ENCODE measurements at places on chromosomes 6 and 20.

- no peak for DNase-seq
Observed at GRCh38 chr6:23410439-23410838, 715.6 kb upstream of the NRSN1 start.

DNA sequence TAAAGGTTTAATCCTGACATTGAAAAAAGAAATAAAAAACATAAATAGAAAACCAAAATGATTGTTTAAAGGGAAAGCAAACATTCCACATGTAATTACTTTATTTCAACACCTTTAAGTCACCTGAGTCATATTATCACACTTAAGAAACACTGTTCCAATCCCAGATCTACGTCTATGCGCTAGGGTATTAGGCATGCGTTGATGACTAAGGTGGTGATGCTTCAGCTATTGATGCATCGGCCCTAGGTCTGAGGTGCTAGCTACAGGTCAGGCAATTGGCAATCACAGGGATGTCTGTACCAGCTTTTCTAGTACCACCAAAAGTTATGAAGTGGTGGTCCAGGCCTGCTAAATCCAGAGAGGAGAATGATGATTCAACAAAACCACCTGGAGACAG is 97.7 kb upstream of the BCLAF1 start:
- DNase-seq = no peak

DNA sequence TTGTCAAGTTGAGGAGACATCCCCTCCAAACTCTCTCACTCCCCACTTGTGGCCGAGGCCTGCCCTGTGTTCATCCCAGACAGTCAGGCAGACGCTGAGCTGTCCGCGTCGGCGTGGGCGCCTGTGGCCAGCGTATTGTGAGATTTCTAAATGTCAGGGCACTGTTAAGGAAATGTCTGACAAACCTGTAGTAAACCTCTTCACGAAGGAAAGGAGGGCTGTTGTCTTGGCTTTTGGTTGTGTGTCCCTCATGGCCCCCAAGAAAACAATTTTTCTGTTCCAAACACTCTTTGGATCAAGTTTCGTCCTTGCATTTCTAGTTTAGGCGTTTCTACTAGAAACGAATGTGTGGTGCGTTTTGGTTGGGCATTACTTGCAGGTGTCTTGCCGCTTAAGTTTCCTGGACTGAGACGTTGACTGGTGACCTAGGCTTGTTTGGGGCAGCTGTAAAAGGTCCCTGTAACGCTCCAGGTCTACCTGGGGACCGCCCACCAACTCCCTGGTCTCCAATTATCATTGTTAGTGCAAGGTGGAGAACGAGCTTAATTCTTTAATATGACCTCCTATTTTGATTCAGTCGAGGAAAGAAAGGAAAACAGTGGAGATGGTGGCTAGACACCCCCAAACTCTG is 8.7 kb upstream of the POU3F2 start:
- DNase-seq = no peak

DNA sequence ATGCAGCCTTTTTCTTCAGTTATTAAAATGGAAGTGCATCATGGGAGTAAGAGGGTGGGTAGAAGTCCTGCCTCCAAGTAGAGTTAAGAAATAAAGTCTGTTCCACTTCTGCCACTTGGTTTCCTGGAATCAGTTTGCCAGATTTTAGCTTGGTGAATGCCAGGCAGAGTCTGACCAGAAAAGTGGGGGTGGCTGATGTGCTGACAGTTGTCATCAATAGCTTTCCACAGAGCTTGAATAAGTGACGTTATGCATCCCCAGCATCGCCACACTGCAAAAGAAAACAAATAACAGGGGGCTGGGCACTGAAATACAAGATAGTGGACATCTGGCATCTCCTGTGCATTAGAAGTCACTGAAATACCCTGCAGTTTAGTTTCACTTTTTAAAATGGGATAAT is 30.8 kb upstream of the CEP162 start:
- DNase-seq = no peak

DNA sequence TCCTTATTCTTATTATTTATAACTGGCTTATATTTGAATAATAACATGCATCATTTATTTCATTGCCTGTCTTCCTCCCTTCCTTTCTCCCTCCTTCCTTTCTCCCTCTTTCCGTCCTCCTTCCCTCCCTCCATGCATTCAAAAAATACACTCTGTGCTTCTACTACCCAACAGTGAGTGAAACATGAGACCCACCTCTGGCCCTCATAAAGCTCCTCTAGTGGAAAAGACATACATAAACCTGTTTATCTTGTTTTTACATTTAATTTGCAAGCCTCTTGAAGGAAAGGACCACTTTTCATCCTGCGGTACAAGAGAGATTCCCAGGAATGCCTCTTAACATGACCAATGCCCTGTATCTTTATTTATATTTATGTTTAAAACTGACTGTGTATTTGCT is 21.8 kb upstream of the ISM1 start:
- no peak for DNase-seq

- DNase-seq = no peak
Observed at GRCh38 chr20:62306414-62307187, 3.8 kb downstream of the ADRM1 start.

- no peak for DNase-seq
Observed at GRCh38 chr20:51946586-51946985, 144.3 kb upstream of the SALL4 start.

DNA sequence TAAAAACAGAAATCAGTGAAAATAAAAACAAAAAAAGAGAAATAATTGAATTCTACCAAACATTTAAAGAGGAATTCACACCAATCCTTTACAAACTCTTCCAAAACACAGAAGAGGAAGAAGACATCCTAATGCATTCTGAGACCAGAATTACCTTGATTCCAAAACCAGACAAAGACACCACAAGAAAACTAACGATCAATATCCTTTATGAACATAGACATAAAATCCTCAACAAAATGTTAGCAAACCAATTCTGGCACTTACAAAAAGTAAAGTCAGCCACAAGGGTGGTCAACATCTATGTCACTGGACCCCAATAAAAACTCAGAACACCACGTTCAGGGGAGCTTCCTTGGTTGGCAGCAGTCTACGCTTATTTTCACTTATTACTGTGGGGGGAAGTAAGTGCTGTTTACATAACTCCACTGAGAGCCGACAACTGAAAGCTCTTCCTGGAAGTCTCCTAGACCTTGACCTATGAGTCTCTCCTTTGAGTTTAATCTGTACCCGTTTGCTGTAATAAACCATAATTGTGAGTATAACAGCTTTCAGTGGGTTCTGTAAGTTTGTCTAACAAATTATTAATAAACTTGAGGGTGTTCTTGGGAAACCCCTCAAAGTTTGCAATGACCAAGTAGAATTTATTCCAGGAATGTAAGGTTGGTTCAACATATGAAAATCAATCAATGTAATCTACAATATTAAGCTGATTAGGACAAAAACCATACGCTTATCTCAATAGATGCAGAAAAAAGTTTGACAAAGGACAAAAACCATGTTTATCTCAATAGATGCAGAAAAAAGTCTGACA is 24.5 kb downstream of the GZF1 start:
- DNase-seq = no peak

DNA sequence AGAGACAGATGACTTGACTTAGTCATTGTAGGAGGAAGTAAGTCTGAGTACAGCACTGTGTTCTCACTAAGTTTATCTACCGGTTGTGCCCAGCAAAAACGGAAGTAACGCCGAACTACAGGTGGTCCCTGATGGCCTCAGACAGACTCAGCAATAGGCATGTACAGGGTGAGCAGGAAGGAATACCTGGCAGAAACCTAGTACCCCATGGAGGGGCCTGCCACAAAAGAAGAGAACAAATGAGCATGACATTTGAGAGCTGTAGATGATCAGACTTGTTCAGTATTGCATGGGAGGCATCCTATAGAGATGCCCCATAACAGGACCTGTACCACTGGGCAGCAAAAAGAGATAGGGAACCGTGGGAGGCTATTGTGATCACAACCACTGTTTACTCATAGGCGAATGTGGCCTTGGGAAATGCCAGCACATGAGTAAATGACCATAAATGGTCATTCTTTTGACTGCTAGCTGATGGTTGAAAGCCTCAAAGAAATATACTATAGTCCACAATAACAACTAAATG is 106.4 kb upstream of the TAB2 start:
- DNase-seq = no peak

DNA sequence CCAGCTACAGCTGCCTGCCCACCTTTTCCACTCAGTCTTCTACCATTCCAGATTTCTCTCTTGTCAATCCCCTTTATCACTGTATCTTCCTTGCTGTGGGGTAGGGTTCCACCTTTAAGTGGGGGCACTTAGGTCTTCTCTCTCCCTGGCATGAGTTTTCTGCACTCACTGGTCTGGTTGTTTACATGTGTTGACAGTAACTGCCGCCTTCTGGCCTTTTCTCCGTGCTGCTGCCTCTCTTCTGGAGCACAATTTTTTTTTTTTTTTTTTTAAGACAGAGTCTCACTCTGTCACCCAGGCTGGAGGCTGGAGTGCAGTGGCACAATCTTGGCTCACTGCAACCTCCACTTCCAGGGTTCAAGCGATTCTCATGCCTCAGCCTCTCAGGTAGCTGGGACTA is 12.0 kb downstream of the RNF114 start:
- no peak for DNase-seq

DNA sequence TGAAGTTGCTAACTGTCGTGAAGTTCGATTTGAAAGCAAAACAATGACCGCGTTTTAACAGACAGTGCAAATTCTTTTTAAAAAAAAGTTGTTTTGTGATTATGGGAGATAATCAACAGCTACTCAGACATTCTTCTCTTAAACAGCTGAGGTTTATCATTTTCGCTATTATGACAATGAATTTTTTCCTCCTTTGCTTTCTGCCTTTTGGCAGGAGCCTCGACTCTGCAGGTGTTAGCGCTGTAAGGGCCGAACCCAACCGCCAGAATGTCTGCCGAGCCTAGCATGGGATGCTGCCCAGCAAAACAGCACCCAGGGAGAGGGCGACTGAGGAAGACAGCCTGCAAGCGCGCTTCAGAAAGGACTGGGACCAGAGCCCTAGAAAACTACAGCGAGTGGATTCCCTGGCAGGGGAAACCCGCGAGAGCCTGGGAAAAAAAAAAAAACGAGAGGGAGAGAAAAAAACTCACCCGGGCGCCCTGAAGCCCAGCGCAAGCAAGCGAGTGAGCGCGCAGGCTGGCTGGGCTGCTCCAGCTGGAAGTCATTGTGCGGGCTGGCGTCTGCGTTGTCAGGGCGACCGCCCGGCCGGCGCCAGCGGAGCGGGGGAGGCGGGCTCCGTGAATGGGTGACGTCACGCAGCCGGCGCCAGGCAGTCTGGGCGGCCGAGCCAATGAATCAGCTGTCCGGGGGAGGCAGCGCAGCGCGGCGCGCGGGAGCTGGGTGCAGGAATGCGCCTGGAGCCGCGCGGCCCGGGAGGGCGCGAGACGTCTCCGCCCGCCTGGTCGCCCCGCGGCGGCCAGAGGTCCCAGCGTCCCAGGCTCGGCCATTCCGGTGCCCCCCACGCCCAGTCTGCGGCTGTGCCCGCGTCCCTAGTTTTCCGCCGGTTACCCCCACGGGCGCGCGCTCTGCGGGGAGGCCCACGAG is 32.7 kb upstream of the ID4 start:
- peak; percentile 95 for DNase-seq

DNA sequence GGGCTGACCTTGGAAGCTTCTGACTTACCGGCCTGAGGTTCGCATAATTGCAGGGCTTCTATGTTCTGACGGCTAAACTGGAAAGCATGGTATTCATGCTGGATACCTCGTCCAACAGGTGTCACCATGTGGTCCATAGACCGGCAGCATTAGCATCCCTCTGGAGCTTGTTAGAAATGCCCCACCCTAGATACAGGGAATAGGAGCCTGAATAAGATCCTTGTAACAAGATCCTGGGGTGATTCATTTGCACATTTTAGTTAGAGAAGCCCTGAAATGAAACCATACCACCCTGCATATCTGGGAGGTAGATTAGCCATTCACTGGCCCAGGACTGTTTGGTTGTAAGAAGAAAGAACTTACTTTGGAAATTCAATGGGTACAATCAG is 77.7 kb downstream of the TMEM170B start:
- DNase-seq = no peak

DNA sequence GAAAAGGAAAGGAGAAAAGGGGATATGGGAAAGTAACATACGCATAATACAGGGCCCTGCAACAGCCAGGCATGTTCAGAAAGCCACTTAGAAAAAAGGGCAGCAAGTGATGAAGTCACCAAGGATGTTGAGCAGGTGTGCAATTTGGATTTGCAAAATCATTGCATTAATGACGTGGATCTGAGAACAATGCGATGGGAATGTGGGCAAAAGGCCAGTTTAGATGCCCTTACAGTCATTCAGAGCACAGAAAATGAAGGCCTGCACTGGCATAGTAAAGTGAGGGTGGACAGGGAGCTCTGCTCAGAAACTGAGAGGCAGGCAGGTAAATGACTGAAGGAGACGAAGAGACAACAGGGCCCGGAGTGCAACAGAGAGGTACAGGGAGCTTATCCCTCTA is 123.7 kb upstream of the NHSL1 start:
- DNase-seq = no peak
